Endothelial cell of umbilical vein (primary cell): ENCODE measurements at places on chromosomes 2 and 18.

DNA sequence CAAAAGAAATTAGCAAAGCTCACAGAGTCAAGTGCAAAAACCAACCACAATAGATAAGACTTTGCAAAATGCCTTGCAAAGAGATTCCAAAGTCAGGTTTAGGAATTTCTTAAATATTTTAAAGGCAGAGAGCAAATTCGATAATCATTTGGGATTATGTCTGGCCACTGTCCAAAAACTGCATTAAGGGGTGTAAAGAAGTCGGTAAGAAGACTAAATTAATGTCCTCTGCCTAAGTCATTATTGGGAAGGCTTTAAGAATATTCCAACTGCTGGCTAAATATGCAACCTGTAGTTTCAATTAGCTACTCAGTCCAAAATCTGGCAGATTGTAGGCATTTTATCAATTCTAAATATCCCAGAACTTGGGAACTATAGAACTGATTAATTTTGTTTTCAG, 13.7 kb upstream of the LRP1B start:
- DNase-seq, result no peak

DNA sequence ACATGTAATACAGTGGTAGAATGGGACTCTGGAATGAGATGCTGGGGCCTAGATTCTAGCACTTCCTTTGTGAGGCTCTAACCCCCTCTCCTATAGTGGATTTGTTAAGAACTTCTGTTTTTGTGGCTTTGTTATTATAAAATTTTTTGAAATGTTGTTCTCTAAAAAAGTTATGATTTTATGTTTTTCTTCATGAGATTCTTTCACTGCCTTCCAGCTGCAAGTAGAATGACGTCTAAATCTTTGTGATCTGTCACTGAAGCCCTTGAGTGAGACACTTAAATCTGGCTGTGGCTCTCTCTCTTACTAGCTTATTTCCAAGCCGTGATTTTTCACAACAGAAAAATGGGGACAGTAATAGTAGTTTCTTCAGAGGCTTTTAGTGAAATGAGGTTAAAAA, 1.6 kb downstream of the CASP8 start:
- DNase-seq, result no peak

DNA sequence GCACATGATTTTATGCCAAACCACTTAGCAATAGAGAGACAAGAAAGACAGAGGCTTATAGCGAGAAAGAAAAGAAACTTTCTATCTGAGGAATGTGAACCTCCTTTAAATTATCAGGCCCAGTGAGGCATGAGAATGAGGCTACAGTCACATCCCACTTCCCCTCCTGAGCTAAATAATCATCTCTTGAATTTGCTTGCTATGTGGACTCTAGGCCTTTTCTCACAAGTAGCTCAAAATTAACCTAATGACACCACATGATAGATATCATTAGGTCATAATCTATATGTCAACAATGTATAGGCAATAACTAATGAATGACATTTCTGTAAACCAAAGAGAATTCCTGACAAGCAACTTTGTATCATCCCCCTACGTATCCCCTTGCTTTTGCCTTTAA, 301.5 kb upstream of the MGAT5 start:
- no peak for DNase-seq

GRCh38 chr18:7191736-7192135, 39.2 kb upstream of the LRRC30 start:
- DNase-seq, result no peak

DNA sequence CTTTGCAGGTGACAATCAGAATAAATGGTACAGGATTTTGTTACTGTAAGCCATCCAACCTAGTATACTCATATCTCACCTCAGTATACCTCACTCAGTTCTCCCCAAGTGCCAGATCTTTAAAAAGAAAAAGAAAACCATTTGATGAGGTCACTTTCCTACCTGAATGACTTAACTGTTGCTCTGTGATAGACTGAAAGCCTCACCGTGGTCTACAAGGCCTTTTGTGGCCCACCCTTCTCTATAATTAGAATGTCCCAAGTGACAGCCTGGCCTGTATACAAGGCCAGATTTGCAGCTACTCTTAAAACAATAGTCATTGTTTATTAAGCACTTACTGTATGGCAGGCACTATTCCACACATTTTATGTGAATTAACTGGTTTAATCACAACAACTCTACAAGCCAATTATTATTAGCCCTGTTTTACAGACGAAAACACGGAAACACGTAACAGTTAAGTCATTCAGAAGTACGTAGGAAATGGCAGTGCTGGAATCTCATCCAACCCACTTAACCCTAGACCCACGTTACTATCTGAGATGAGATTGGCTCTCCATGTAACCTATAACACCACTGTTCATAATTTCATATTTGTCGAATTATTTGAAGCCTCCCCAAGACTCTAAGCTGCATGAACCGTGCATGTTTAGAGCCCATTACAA, 28.3 kb downstream of the PKP4 start:
- no peak for DNase-seq

GRCh38 chr2:113797237-113797636, 40.8 kb upstream of the SLC35F5 start:
- no peak for DNase-seq

DNA sequence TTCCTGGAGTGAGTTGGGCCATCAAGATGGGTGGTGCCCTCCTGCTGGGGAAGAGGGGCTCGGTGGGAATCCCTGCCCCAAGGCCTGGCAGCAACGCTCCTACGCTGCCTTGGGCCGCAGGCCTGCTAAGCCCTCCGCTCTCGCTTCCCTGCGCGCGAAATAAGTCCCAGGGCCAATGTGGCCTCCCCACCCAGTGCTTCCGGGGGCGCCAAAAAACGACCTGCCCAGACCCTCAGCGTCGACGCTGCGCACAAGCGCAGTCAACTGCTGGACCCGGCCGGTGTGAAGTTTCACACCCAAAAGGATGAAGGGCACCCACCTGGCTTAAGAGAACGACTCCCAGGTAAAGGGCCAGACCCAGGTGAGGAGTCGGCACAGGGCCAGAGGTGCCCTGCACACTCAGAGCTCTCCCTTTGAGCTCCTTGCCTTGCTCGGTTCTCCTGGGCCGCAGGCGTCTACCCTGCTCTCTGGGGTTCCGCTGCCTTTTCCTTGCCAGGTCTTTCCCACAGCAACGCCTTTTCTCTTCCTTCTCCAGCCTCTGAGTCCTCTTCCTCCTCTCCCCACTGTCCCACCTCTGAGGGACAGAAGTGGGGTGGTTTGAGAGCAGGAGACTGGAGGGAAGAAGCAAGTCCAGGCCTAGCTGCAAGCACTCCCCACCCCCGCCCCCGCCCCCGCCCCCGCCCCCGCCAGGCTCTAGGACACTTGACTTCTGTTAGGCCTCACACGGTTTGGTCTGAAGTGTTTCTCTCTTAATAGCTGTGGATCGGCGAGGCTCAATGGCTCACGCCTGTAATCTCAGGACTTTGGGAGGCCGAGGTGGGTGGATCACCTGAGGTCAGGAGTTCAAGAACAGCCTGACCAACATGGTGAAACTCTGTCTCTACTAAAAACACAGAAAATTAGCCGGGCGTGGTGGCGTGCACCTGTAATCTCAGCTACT, at the start of gene DNAJC5G:
TSS of gene DNAJC5G (plus strand) at position 223 of the 940 bp plus-strand sequence. CDS start 1,296 bp downstream, outside the sequence.
- no peak for DNase-seq

- DNase-seq, result no peak
Observed at GRCh38 chr18:27901424-27902226, 275.3 kb downstream of the CDH2 start.
